ENCODE measurements at places on chromosomes 2 and 18.

DNA sequence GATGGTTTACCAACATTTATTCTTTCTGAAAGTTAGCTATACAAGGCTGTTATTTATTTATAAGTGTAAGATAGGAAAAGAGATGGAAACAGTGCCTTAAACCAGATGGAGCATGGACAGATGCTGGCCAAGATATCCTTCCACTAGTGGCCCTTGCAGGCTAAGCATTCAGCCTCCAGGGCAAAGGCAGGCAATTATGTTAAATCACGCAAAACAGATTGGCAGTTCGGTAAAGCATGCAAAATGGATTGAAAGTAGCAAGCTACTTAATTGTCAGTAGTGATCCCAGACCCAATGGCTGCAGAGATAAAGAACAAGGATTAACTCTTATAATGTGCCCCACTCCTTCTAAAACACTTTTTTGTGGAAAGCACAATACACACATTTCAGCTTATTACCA lies 105.4 kb upstream of the MAP4K3 start:
- DNase-seq: no peak

DNA sequence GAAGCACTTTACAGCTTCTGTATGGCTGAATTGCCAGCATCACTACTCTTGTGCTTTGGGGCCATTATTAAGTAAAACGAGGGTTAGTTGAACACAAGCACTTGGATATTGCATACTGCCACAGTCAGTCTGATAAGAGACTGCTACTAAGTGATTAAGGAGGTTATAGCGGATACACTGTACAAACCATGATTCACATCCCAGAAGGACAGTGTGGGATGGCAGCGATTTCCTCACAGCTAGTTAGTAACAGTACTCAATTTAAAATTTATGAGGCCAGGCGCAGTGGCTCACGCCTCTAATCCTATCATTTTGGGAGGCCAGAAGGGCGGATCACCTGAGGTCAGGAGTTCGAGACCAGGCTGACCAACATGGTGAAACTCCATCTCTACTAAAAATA lies 2.6 kb upstream of the BMPR2 start:
- no peak for DNase-seq

- DNase-seq: no peak
Measured at GRCh38 chr2:152086231-152086630, 12.6 kb downstream of the CACNB4 start.

DNA sequence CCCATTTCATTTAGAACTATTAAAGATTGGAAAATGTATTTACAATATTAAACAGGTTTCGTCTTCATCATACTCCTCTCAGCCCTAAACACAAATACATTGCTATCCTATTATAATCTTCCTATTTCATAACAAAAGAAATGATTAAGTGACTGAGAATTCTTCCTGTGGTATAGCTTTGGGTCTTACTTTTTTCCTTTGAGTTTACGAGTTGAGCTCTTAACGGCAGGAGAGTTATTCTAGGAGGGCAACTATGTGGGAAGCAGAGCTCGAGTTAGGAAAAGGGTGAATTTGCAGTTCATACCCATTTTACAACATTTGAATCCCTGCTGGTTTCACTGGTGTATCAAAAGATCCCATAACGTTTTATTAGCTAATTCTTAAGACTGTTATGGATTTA lies 105.0 kb downstream of the FIGN start:
- DNase-seq: no peak

- no peak for DNase-seq
Measured at GRCh38 chr2:187942876-187943275, 348.8 kb upstream of the GULP1 start.

DNA sequence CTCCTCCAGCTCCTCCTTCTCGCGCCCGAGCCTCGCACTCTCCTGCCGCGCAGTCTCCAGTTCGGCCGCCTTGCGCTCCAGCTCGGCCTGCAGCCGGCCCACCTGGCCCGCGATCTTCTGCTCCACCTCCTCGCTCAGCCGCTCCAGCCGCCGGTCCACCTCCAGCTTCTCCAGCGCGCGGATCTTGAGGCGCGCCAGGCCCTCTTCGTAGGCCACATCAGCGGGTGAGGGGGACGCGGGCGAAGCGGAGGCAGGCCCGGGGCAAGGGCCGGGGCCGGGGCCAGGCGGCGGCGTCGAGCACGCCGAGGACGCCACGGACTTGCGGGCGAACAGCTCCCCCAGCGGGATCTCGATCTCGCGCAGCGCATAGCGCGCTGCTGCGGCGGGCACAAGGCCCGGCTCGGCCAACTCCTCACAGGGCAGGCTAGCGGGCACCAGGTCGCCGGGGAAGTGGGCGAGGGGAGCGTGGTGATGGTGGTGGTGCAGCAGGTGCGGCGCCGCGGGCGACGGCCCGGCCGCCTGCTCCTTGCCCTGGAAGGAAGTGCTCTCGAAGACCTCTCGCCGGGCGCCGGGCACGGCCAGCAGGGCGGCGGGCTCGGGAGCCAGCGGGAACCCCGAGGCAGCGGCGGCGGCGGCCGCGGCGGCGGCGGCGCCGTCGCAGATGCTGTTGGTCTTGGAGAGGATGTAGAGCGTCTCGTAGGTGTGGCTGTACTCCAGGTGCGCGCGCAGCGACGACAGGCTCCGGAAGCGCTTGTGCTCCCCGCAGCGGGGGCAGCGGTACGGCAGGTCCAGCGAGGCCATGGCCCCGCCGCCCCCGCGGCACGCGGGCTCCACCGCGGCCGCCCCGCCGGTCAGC lies 15.2 kb downstream of the FBXO41 start:
- DNase-seq: peak; percentile 55

GRCh38 chr2:173664513-173664910 lies 300.7 kb downstream of the SP3 start:
- DNase-seq: no peak
